NCI-H1105 (cell line): ENCODE measurements at places on chromosomes 6 and 20.
A peak's percentile ranks its signal among the peaks of the same experiment; 100 is the strongest.

GRCh38 chr6:137277971-137278637 is 58.9 kb upstream of the IFNGR1 start:
- DNase-seq, result no peak

- DNase-seq, result no peak
These were observed 58.1 kb upstream of the SNAP91 start for GRCh38 chr6:83767033-83767432.

DNA sequence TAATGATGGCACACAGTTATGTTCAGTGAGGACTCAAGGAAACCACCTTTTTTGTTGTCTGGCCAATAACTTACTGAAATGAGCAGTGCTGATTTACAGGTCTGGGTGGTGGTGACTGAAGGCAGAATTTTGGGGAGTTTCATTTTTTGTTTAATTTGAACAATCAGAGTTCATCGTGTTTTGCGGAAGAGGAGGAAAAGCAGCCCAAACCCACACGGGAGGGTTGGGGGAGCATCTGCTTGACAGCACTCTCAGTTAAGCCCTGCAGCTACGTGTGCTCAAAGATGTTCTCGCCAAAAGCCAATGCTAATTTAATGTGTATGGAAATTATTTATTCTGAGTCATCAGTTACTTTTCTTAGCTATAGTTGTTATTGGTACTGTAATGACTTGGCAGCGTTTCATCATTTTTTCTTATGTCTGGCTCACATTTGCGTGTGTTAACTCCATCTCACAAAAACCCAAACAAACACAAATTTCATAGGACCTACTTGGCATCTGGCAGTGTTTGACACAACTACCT is 89.2 kb downstream of the UST start:
- no peak for DNase-seq

GRCh38 chr6:158020272-158020711 is 38.6 kb downstream of the SYNJ2 start:
- DNase-seq, result no peak

DNA sequence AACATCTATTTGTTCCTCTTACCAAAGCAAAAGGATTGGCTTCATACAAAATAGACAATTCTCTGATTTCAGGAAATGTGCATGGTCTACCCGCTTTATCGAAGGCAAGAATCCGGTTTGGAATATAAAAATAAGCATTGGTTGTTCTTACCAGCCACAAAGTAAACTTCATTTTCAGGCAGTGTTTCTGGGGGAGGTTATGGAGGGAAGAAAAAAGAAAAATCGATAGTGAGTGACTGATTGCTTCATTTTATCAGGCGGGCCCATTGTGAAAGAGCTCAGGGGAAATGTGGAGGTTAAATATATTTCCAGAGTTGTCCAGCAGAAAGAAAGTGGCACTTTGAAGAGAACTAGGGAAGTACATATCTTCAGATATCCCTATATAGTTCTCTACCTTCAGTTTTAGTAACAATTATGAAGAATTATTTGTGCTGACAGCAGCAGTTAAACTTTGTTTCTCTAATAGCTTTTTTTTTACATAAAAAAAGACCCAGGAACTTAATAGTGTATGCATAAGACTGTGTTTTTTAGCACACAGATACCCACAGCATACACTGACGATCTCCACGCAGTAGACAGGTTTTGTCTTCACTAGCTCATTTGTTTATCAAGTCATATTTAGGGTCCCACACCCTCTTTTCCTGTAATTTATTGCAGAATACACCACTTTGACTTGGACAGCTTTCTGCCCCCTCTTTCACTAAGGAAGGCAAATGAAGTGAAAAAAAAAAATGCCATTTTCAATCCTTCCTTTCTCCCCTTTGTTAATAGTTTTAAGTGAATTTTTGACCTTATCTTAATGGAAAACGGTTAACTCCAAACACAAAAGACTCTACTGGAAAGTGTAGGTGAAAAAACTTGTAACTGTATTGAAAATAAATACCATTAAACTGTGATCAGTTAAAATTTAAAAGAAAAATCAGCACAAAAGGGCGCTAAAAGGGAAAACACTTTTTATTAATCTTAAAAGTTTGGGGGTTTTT is 2.9 kb downstream of the POU3F2 start:
- no peak for DNase-seq

DNA sequence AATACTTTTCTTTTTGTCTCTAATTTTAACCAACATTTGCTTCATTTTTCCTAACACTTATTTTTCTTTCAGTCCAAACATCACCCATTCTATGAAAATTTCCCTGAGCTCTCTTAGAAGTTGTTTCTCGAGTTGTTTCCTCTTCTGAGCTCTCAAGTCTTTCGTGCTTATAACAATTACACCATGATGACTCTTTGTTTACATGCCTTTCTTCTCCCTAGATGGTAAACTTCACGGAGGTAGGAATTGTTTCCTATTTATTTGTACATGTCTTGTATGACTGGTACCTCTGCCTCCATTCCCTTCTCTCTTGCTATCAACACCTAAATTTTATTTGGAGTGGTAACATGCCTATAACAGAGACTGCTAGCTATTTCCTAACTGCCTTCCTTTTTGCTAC is 6.4 kb downstream of the BLOC1S5 start:
- no peak for DNase-seq

GRCh38 chr6:62272114-62272513 is 13.9 kb downstream of the KHDRBS2 start:
- no peak for DNase-seq

DNA sequence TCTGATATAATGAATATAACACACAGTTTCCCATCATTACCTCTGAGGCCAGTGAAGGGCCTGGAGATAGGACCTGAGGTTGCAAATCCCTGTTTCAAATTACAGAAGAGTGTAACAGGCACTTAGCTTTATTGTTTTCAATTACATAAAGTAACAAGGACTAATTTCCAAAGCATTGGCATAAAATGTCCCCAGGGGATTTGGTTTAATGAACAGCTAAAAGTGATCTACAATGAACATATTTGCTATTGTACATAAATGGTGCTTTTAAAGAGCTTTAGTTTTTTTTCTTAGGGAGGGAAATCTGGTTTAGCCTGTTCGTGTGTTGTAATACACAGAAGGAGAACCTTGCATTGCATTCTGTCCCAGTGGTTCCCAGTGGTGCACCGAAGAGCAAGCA is 54.4 kb downstream of the HMGN3 start:
- peak; percentile 84 for DNase-seq

DNA sequence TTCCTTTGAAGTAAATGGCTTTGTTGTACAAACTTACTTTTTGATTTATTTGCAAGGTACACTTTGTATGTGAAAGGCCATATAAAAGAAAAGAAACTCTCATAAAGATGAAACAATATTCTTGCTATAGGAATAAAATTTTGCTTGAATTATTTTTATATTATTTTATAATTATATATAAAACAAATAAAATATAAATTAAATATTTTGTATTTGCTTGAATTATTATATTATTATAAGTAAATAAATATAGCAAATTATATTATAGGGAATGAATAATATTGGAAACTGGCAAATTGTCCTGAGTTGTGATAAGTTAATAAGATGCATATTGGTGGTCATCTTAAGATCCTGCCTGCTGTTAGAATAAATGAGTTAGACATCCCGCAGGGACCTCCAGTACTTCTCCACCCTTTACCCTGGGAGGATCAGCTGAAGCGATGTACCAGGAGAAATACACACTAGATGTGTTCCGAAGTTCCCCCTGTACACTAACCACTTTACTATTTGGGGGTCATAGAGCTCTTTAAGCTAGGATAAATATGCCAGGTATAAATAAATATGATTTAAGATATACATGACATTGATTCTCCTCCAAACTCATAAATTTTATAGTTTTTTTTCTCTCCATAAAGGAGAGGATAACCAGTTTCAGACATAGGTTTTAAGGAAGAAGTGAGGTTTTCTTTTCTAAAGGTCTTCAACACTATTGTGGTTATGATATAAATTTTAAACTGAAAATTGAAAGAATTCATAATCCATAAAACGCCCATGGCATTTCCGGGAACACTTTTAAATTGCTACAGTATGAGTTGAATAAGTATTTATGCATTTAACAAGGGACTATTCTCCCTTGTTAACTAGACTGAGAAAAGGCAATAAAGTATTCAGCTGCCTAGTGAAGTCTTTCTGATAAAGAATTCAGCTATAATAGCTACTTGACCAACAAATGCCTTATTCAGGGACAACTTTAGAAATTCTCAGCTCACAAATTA is 486.3 kb upstream of the MARCKS start:
- no peak for DNase-seq

DNA sequence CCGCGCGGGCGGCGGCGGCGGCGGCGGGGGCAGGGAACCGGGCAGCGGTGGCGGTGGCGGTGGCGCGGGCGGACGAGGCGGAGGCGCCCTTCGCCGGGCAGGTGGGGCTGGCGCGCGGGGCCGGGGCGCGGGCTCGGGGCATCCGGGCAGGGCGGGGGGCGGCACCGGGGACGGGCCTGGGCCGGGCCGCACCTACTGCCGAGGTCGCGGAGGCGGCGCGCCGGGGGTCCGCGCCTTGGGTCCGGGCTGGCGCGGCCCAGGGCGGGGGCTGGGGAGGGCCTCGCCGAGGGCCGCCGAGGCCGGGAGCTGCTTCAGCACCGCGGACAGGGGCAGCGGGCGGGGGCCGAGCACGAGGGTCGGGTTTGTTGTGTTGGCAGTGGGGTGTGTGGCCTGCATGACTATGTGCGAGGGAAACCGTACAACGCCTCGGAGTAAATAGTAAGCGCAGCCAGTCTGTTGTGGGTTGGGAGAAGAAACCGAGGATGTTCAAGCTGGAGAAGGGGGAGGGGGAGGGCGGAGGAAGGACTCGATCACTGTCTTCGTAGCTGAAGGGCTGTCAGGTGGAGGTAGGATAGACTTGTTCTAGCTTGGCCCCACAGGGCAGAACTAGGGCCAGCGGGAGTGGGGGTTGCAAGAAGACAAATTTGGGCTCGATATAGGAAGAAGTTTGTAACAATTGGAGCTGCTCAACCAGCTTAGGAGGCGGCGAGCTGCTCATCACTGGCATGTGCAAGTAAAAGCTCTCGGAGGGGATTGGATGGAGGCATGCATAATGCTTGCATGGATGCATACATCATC is 593 bp downstream of the MMP24 start:
- DNase-seq, result peak; percentile 17

DNA sequence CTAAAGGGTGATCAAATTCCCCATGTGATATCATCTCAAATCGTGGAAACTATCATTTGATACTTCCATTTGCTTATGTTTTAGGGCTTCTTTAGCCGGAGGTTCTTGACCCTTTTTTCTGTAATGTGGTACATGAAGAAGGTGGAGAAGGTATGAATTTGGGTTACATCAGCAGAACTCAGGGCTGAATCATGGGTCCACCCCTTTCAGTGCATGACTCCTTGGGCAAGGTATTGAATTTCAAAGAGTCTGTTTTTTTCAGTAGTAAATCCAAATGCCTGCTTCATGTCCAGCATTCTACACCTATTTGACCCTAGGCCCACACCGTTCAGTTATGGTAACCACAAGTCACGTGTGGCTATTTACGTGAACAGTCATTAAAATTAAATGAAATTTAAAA is 30.6 kb upstream of the QKI start:
- no peak for DNase-seq

DNA sequence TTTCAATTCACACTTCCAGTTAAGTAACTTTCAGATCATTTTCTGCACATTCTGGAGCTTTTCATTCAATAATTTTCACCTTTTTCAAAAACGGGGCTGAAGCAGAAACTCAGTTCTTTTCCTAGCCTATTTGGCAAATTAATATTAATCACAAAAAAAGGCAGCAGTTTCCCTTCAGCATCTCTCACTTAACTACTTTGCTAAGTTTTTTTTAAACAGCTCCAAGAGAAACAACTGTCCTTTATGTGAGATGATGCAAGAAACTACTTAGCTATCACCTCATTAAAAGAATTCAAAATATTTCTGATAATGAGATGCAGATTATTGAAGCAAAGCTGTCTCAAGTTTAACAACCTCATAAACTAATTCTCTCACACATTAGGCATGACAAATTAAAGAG is 11.8 kb downstream of the CASS4 start:
- no peak for DNase-seq

GRCh38 chr6:13427801-13428582 is 59.4 kb downstream of the GFOD1 start:
- DNase-seq, result no peak

GRCh38 chr6:45044086-45044485 is 284.0 kb upstream of the RUNX2 start:
- DNase-seq, result no peak

GRCh38 chr20:35463455-35464300 is 8.3 kb downstream of the CEP250 start:
- peak; percentile 69 for DNase-seq

DNA sequence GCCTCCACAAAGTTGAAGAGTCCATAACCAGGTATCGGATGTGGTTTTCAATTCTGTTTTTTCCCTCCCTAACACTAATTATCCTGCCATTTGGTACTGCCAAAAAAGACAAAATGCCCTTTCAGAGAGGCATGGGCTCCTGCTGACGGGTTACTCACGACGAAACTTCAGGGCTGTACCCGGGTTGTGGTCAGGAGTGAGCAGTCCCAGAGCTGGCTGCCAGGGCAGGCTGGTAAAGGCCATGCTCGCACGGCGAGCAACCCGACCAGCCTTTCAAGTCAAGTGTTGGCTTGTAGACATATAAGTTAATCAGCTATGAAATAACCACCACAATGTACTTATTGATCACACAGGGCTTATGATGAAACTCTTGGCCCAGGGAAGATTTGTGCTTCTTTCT is 152.5 kb downstream of the FOXC1 start:
- DNase-seq, result no peak

DNA sequence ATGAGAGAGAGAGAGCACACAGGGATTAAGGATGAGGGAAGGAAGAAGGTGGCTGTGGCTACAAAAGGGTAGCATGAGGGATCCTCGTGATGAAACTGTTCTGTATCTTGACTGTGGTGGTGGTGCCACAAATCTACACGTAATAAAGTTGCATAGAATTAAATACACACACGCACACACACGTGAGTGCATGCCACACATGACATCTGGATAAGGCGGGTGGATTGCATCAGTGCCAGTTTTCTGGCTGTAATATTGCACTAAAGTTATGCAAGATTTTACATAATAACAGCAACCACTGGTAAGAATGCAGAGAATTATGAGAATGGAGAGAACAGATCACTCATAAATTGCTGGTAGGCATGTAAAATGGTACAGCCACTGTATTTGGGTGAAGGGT is 16.9 kb upstream of the STK35 start:
- DNase-seq, result no peak

DNA sequence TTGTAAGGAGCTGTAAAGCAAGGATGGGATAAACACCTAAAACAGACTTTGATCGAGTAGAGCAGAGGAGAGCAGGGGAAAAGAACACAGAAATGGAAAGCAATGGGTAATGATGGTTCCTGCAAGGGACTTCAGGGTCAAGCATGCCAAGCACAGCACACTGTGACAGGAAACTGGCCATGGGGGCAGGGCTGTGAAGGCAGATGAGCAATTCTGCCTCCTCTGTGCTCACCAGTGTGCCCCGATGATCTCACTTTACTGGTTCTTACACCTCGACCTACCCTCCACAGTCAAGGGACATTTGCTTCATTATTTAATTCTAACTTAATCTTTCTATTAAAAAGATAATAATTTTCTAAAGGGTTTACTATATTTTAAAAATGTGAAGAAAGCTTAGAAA is 21.6 kb upstream of the MYB start:
- no peak for DNase-seq

- DNase-seq, result no peak
These were observed 45.8 kb upstream of the NNAT start for GRCh38 chr20:37475252-37475651.

- DNase-seq, result no peak
These were observed 103.5 kb downstream of the EDN3 start for GRCh38 chr20:59403962-59404314.

- DNase-seq, result peak; percentile 71
These were observed 38.1 kb upstream of the FLRT3 start for GRCh38 chr20:14375416-14375985.
